ENCODE measurements at places on chromosomes 2 and 18.

- no peak for DNase-seq
Measured at GRCh38 chr2:237092506-237092905, 6.8 kb downstream of the COPS8 start.

GRCh38 chr2:20071397-20072383, 20.3 kb upstream of the LAPTM4A start:
- DNase-seq = peak; percentile 97

DNA sequence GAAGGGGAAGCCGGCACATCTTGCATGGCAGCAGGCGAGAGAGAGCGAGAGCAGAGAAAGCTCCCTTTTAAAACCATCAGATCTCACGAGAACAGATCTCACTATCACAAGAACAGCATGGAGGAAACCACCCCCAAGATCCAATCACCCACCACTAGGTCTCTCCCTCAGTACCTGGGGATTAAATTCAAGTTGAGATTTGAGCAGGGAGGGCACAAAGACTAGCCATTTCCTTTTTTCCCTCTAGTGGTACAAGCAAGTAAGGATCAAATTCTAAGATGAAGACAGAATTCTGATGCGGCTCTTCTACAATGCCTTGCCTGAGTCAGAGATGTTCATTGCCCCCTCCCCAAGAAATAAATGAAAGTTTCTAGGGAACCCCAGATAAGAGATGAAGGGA, 45.6 kb upstream of the ANKRD44 start:
- DNase-seq = no peak

DNA sequence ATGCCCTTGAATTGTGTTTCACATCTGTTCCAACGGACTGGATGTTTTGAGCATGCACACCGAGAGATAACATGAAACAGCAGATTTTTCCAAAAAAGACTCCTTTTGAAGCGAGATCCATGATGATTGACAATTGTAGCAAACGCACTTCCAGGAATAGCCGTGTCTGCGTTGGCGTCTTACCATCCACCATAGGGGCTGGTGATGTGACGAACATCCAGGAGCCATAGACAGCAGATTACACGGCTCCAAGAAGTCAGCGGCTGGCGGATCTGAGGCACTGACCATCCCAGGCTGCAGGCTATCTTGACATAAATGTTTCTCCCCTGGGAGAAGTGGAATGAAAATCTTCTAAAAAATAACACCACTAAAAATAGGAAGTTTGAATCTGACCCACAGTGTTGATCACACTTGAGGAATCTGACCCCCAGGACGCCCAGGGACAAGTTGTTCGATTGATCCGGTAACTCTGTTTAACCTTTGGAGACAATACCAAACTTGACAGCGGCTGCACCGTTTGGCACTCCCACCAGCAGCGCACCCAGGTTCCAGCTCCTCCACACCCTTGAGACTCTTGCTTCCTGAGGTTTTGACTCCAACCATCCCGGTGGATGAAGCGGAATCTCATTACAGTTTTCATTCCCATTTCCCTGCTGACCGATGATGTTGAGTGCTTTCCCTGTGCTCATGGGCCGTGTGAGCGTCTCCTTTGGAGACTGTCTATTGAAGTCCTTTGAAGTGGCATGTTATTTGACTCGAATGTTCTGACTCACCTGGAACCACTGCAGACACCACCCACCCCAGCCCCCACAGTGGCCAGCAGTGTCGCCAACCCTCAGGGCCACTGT, 140.0 kb upstream of the GPC1 start:
- no peak for DNase-seq

DNA sequence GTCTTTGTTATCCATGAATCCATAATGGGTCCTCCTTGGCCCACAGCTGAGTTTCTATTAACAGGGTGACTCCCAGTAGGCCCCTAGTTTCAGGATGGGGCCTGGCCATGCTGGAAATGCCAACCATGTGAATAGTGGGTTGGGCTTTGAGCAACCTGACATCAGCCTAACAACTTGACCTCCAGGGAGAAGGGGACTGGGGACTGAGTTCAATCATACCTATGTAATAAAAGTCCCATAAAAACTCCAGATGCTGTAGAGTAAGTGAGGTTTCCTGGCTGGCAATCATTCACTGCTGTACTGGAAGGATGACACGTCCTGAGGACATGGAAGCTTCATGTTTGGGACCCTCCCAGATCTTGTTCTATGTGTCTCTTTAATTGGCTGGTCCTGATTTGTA, 7.9 kb downstream of the REV1 start:
- DNase-seq = peak; percentile 5

GRCh38 chr18:24930478-24930877, 421.5 kb downstream of the ZNF521 start:
- no peak for DNase-seq

DNA sequence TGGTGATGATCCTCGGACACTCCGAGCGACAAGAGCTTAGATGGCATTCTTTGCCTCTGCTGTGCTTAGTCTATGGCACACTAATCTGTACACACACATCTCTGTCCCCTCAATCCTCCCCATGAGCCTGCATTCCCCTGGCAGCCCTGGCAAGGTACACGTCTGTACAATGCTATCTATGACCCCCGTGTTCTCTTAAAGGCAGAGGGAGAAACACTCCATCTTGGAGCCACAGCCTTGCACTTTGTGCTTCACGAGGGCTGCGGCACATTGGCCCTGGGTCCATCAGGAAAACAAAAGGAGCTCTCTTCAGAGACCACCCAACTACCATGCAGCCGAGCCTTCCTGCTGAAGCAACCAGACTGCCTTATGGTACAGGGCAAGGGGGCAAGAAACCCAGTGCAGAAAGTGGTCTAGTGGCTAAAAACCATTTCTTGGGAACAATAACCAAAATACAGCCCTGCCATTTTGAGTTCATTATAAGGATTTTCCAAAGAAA, 42.5 kb downstream of the STEAP3 start:
- DNase-seq = no peak

DNA sequence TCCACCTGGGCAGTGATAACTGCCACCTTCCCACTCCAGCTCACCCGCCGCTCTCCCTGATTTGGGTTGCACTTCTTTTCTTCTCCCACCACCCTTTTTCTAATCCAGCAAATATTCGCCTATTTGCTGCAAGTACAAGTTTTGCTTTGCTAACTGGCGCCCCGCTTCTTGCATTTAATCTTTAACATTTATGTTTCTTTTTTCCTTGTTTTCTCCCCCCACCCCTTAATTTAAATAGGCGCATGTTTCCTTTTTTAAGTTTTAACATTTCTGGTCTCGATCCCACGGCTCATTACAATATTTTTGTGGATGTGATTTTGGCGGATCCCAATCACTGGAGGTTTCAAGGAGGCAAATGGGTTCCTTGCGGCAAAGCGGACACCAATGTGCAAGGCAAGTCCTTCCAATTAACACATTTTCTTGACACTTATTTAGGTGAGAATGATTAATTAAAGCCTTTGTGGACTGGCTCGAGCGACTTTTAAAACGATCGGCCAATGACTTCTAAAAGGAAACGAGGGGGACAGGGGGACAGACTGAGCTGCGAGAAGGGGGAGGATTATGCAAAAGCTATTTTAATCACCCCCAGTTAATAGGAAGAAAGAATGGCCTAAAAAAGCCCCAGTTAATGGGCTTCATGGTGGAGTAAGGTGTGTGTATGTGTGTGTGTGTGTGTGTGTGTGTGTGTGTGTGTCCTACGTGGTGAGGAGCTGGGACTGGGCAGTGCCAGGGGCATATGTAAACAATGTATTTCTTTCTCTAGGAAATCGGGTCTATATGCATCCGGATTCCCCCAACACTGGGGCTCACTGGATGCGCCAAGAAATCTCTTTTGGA, 1.6 kb downstream of the TBR1 start:
- no peak for DNase-seq

DNA sequence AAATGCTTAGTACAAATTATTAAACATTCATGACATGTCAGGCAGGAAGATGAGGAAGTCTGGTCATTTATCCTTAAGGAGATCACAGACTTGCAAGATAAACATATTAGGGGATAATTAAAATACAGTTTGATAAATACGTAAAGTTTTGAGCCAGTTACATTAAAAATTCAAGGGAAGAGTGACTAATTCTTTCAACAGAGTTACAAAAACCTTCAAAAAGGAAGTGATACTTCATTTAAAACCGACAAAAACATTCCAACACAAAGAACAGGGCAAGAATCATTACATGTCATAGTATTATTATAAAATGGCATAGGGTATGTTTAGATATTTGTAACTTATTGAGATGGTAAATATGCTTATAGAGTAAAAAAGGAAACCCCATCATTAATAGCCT, 636.0 kb downstream of the NR4A2 start:
- no peak for DNase-seq

- no peak for DNase-seq
Measured at GRCh38 chr2:144770616-144771230, 250.8 kb upstream of the ZEB2 start.

GRCh38 chr2:129775952-129776653, 203.4 kb upstream of the RAB6C start:
- no peak for DNase-seq

DNA sequence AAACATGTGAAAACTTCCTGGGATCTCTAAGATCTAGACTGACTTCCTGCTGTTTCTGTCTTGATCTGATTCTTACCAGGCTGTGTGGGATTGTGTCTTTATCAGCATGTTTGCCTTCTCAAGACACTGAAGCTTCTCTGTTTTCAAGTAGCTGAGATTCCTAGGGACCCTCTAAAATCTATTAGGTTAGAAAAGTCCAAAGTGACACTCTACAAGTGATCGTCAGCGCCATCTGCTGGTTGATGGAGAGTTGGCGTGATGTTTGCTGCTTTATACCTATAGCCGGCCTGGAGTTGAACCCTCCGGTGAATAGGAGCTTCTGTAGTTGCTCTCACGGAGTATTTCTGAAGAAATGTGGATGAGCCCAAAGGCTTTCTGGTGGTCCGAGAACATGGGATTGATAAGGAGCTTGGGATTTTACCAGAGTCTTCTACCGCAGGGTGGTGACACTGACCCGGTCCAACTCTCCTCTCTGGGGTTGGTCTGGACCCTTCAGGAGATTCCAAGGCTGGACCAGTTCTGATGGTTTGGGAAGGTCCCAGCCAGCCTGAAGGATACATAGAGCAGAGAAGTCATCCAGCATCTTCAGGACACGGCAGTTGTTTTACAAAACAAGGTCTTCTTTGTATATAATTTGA, 96.0 kb upstream of the TTC39C start:
- peak; percentile 34 for DNase-seq

- DNase-seq = no peak
Measured at GRCh38 chr2:179049546-179050311, at the start of gene CCDC141. Gene CCDC141 (minus strand): TSS chr2:179050137. CDS start chr2:179049941, 196 bp downstream.

DNA sequence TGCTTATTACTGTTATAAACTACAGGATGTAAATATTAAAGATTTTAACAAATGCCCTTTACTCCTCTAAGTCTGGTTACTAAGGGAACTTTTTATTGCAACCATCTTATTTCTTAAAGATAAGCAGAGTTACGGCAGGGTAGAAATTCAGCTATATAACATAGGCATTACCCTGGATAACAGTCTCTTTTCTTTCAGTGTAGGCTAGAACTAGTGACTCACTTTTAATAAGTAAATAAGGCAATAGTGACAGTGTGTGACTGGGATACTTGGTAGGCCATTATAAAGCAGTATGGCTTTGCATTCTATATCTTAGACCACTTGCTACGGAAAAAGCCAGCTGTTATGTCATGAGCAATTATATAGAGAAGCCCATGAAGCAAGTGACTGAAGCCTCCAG, 1041.0 kb upstream of the NRXN1 start:
- DNase-seq = no peak

GRCh38 chr2:96495982-96496629, 9.1 kb downstream of the NEURL3 start:
- DNase-seq = no peak

GRCh38 chr18:21181766-21182165, 60.3 kb upstream of the GREB1L start:
- DNase-seq = no peak

DNA sequence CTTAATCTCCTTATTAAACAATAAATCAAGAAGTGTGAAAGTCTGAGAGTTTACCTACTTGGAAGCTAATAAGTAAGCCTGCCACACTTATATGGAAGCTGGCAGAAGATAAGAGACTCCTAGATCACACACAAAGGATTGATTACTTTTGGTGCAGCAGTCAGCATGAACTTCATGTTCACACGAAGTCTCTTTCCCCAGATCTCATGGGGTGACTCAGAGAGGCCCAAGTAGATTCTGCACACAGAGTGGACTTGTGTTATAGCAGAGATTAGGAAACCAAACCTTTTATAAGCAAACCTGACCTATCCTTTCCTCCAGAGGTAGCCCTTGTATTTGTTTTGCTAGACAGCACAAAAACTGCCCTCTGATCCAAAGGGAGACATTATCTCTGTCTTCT, 9.9 kb upstream of the GAREM1 start:
- DNase-seq = no peak

GRCh38 chr18:55886886-55887285, 298.9 kb upstream of the TCF4 start:
- no peak for DNase-seq

- no peak for DNase-seq
Measured at GRCh38 chr2:65278531-65278981, 50.9 kb downstream of the ACTR2 start.

- no peak for DNase-seq
Measured at GRCh38 chr2:138071720-138072719, 107.7 kb downstream of the HNMT start.

DNA sequence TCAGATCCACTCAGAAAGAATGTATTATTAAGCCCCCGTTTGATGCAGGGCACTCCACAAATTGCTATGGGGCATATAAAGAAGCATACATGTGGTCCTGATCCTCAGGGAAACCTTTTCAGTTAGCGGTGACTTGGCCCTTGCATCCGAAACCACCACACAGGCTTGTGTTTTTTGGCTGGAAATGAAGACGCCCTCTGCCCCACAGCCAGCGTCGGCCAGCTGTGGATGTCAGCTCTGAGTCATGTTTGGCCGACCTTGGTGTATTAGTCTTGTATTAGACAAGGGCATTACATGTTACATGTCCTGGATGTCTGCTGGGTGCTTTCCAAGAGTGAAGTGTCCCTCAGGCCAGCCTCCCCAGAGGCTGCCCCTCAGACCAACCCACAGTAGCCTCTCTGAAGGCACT, 107.6 kb upstream of the MAP3K20 start:
- DNase-seq = peak; percentile 85

DNA sequence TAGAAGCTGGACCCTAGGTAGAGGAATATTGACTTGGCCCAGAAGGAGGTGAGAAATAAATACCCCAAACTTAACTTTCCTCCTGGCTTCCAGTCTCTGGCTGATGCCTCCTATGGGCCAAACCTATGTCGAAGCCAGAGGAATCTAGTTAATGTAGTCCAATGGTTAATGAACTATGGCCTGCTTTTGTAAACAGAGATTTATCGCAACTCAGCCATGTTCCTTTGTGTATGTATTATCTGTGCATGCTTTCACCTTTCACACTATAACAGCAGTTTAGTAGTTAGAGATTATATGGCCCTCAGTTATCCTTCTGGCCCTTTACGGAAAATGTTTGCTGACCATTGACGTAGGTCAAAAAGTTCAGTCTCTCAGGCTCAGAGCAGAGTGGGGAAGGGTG, 67.3 kb upstream of the BARD1 start:
- no peak for DNase-seq
